ENCODE measurements at places on chromosomes 2 and 18. TPM values are rescaled to one million over a fixed set of nuclear protein-coding genes. Genes with fewer than 3 reads are reported as not detected.

Gene GALR1
- 0.01 TPM for polyA plus RNA-seq

Gene SNORC
- 0.88 TPM for polyA plus RNA-seq

Gene MRO
- 0.19 TPM for polyA plus RNA-seq

Gene CPO
- 0.30 TPM for polyA plus RNA-seq

Gene GALNT5
- 0.04 TPM for polyA plus RNA-seq

Gene DSG4
- not detected for polyA plus RNA-seq

Gene FBXO48
- 0.46 TPM for polyA plus RNA-seq

Measured in heart left ventricle (tissue), 16 donors.